ENCODE measurements at places on chromosomes 6 and 20.

- no peak for DNase-seq
Measured at GRCh38 chr6:33505548-33506370, 51.4 kb downstream of the ZBTB9 start.

- no peak for DNase-seq
Measured at GRCh38 chr6:25324066-25324762, 45.0 kb downstream of the CARMIL1 start.

DNA sequence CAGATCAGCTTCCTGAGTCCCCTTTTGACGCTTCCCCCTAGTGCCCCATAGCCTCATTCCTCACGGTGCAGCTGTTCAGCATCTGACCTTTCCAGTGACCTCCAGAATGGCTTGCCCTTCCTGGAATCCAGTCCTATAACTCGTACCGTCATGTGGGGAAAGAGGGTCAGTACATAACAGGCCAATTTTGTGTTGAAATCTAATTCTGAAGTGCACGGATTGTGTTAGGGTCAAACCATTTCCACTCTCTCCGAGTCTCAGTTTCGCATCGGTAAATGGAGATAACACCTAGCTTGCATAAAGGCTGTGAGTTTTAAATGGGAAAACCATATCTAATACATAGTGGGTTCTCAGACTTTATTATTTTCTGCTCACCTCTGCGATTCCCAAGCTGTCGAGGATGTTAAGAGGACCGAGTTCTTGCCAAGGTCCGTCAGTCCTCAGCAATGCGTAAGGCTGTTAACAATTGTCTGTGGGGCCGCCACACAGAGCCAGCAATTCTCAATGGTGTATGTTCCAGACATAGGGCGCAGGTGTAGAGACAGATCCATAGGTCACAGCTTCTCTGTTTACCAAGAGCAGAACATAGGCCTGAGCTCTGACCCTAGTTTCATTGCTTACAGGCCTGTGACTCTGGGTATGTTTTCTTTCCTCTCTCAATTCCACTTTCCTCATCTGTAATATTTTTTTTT lies 45.5 kb upstream of the CCR6 start:
- no peak for DNase-seq

GRCh38 chr20:12411246-12411940 lies 493.7 kb downstream of the BTBD3 start:
- no peak for DNase-seq

DNA sequence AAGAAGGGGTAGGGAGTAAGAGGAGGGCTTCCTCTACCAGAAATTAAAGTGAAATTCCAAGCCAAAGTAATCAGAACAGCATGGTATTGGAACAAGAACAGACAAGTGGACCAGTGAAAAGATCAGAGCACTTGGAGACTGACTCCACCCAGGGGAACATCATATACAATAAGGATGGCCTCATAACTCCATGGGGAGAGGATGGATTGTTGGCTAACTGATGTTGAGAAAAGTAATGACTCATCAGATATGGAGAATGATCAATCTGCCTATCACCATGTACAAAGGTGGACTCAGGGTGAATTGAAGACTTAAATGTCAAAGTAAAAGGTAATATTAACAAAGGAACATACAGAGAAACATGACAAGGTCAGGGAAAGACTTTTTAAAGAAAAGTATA lies 12.8 kb downstream of the SLC22A3 start:
- no peak for DNase-seq

GRCh38 chr6:166165558-166166313 lies 1.9 kb downstream of the TBXT start:
- DNase-seq = no peak

DNA sequence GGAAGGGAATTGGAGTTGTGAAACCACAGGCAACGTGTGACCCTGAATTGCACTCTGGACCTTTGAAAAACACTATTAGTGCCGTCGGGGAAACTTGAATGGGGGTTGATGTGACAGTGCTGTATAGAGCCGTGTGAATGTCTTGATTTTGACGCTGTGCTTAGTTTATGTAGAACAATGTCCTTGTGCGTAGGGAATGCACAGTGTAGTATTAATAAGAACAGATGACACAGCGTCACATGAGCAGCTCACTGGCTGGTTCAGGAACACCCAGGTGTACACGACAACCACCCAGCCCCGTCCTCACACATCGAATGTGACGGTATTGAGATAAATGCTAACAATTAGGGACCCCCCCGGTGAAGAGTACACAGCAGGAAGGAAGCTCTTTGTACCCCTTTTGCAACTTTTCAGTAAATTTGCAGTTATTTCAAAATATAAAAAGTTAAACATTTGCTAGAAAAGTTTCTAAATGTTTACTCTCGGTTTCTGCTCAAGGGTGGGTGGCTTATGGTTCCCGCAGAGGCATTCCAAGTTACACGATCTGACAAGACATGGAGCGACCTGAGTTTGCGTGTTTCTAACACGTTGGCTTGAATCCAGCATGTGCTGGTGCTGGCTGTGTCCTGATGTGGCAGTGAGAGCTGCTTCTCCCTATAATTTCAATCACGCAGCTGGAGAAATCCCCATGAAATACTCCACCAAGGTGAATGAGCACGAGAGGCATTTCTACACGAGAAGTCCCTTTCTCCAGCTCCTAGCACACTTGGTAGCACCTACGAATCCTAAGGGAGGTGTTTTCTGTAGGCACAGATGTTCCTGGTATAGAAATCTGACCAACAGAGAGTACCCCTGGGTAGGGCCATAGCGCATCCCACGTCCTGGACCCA lies 208.0 kb upstream of the EXOC2 start:
- no peak for DNase-seq

- DNase-seq = no peak
Measured at GRCh38 chr20:53706466-53707370, 113.1 kb upstream of the ZNF217 start.

DNA sequence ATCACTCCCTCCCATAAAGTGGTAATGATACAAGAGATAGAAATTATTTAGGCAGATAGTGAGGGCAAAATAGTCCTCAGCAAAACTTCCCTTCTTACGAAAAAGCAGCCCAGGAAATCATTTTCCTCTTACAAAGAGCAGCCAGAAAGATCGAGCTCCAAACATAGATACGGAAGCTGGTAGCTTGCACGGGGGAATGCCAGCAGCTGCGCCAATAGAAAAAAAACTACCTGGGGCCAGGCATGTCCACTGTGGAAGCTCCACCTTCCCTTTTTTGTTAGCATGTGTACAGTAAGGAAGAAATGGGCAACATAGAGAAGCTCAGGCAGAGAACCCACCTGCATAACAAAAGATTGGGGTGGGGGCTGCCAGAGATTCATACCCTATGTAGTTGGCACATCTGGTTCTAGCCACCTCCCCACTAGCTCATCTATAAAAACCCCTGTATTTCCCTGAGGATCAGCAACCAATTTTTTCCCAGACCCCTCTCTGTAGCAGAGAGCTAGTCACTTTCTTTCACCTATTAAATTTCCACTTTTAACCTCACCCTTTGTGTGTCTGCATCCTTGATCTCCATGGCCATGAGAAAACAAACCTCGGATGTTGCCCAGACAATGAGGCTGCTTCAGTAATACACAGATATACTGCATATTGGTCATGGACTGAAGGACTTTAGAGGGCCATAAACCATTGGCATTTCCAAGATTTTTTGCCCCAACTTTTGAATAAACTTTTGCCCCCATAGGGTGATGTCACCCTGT lies 52.1 kb downstream of the SOD2 start:
- DNase-seq = no peak

DNA sequence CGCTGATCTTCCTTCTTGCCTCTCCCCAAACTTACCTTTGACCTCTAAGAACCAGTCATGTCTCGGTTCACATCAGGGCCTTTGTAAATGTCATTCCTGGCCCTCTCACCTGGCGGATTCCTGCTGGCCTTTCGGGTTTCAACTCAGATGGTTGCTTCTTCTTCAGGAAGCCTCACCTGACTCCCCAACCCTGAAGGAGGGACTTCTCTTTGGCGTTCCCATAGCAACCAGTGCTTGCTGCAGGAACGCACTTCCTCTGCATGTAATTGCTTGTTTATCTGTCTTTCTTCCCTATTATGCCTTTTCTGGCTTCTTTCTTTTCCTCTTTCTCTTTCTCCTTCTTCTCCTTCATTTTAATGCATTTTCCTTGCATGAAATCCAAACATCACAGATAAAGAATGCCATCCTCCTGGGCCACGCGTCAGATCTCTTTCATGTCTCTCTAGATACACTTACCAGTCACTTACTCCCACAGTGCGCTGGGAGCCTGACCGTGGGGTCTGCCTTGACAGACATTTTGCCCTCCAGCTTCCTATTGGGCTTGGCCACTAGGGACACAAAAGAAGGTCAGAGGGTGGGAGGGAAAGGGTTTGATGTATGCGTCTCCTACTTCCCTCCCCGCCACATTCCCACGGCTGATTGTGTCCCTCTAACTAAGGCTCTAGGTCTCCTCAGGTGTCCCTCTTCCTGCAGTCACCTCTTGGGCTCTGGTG lies 295.7 kb upstream of the TSHZ2 start:
- no peak for DNase-seq

DNA sequence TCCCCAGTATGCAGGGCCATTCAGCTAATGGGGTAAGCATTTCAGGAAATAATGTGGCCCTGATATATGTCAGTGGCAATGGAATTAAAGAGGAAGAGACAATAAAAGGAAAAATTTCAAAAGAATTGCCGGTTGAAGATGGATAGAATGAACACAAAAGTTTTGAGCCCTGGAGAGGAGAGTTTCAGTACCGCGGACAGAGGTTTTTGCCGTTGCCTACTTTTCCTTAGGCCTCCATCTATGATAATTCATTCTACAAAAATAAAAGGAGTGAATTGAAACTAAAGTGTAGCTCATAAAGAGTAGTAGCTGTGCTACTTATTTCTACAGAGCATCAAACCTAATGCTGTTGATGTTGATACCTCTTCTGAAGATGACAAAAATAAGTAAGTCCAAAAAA lies 140.7 kb downstream of the RNASET2 start:
- DNase-seq = no peak

Measured in T1000 (cell line).